ENCODE measurements at places on chromosomes 12 and 14. TPM values are rescaled to one million over a fixed set of nuclear protein-coding genes. Genes with fewer than 3 reads are reported as not detected.

HCAR3 gene
- 2.4 TPM for total RNA-seq

GIT2 gene
- 41.8 TPM for total RNA-seq

MGP gene
- 236 TPM for total RNA-seq

RDH12 gene
- 1.5 TPM for total RNA-seq

PRKCH gene
- total RNA-seq = 25.8 TPM

DPY19L2 gene
- 13.8 TPM for total RNA-seq

HEATR5A gene
- total RNA-seq = 40.6 TPM

IKZF4 gene
- 16.6 TPM for total RNA-seq

SERPINA3 gene
- 159 TPM for total RNA-seq

All from subcutaneous adipose tissue (tissue), 4 donors.